Kidney (tissue), 22 donors: ENCODE measurements at places on chromosomes 6 and 20.

DNA sequence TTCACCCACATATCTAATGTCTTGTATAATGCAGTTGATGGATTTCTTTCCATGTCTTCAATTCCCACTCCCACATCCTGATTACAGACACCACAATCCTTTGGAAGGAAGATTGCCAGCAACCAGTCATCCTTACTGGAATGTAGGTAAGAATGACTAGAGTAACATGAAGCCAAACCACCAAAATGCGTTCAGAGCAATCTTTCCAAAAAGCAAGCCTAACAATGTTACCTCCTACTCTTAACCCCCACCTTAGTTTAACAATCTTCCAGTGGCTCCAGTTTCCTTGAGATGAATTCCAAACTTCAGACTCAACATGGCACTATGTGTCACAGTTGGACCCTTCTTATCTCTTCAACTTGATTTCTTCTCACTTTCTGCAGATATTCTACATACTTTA is 685.6 kb downstream of the DOK5 start:
- no peak for DNase-seq

GRCh38 chr20:51579137-51579536 is 36.6 kb upstream of the NFATC2 start:
- no peak for DNase-seq

- no peak for DNase-seq
These were observed 16.3 kb upstream of the SMAP1 start for GRCh38 chr6:70651326-70651905.

GRCh38 chr6:36906539-36907325 is 21.0 kb downstream of the C6orf89 start:
- DNase-seq = no peak

- DNase-seq = no peak
These were observed 542.9 kb upstream of the JAG1 start for GRCh38 chr20:11216451-11217314.

DNA sequence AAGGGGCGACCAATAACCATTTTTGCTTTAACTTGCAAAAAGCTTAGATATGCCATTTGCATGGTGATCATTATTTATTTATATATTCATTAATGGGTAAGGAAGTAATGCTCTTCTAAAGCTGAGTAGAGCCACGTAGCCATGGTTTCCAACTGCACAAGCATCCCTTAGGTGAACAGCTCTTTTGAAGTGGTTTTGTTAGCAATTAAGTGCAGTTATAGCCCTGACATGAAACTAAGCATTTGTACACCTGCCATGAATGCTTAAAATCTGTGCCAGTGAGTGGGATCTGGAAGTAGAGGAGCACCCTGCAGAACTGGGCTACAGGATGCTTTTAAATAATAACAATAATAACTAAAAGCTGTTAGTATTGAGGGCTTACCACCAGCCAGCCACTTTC is 19.1 kb downstream of the TRAF3IP2 start:
- no peak for DNase-seq

- DNase-seq = peak; percentile 71
These were observed 164.1 kb upstream of the SALL4 start for GRCh38 chr20:51966296-51966971.

GRCh38 chr6:38570750-38571149 is 69.0 kb downstream of the BTBD9 start:
- DNase-seq = peak; percentile 34

DNA sequence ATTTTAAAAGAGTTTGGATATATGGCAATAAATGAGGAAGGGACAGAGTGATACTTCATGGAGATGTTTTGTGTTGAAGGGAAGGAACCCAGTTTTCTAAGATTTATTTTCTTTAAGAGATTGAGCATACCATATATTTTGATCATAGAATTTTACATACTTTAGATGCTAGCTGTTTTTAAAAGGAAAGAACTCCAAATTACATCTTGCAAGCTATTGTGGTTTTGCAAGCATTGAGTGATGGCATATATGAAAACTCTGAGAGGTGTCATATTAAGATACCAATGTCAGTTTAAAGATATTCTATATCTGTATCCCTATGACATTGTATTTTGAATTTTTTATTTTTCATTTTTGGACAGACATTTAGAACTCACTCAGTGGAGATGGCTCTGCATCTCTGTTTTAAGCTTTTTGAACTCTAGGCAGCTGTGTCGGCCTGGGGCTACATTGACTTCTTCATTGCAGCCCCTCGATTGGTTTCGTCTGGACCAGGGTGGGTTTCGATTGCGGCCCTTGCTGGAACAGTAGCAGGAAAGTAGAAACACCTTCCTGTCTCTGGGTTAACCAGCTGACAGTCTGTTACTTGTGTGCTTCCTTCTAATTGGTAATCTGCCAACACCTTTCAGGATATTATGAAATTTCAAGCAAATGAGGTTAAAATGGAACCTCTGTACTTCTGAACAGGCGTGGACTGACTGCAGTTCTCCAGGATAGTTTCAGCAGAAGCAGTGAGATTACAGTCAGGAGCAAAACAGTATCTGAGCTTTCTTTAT is 14.0 kb downstream of the IGF2R start:
- no peak for DNase-seq

- DNase-seq = no peak
These were observed 128.3 kb downstream of the TAF4 start for GRCh38 chr20:61937146-61937962.

- DNase-seq = peak; percentile 33
These were observed 5.4 kb downstream of the NKX2-2 start for GRCh38 chr20:21508230-21509078.

DNA sequence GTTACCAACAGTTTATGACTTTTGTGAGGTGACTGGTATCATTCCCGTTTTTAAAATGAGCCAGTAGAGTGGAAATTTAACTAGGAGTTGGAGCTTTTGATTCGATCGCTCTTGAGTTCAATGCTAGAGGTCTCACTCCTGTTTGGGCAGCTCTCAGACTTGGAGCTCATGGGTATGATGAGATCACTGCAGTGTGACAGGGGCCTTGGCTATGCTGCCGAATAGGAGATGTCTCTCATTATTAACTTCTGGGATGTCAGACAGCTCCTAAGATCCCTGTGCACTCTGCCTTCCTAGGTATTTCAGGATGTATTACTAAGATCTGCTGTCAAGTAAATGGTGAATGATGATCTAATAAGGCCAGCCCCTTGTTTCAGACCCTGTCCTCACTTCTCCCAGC is 20.4 kb downstream of the AKAP12 start:
- DNase-seq = no peak

- DNase-seq = peak; percentile 86
These were observed 496 bp downstream of the GRM4 start for GRCh38 chr6:34145161-34146020.

- DNase-seq = no peak
These were observed 21.6 kb downstream of the EYA4 start for GRCh38 chr6:133262804-133263203.

DNA sequence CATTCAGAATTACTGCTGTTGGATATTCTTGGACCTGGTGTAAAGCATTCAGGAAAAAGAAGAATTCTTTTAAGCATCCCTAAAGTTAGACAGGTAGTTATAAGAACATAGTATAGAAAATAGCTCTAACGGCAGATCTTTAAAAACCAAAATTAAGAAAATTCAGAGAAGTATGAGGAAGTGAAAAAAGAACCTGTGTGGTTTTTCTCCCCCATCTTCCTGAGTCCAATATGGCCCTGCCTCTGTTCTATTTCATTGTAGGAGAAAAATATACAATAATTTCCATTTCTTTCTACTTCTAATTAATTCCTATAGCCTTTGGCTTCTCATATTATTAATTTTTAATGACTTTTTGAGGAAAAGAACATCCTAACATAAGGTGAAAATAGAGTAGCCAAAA is 47.1 kb downstream of the FHL5 start:
- no peak for DNase-seq
